Renal cortical epithelial cell (primary cell): ENCODE measurements at places on chromosomes 13 and 19.

GRCh38 chr13:63323441-63323840 lies 1907.8 kb upstream of the PCDH20 start:
- DNase-seq: no peak

GRCh38 chr13:97316390-97316789 lies 94.3 kb downstream of the MBNL2 start:
- no peak for DNase-seq

DNA sequence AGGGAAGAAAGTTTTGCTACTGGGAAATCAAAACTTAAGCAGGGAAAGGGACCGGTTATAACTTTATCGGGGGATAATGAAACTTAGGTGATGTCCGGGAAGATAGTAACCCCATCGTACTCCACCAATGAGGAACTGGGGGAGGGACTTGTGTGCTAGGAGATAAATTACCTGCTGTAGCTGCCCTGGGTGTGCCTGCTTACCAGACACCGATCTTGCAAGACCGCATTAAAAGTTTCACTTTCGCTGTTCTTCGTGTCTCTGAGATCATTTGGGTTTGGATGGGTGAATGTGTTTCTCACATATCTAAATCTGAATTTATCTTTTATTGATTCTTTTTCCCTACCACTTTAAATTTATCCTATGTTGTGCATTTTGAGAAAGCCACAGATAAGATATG lies 381.4 kb downstream of the SLITRK6 start:
- DNase-seq: no peak

DNA sequence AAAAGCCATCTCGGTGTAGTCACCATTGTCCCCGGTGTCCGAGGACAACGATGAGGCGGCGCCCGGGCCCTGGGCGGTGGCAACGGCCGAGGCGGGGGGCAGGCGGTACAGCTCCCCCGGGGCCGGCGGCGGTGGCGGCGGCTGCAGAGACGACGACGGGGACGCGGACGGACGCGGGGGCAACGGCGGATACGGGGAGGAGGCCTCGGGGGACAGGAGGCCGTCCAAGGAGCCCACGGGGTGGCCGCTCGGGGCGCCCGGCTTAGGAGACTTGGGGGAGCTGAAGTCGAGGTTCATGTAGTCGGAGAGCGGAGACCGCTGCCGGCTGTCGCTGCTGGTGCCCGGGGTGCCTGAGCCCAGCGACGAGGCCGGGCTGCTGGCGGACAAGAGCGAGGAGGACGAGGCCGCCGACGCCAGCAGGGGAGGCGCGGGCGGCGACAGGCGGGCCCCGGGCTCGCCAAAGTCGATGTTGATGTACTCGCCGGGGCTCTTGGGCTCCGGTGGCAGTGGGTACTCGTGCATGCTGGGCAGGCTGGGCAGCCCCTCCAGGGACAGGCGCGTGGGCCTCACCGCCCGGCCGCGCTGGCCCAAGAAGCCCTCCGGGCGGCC lies 3.5 kb downstream of the IRS2 start:
- DNase-seq: no peak

DNA sequence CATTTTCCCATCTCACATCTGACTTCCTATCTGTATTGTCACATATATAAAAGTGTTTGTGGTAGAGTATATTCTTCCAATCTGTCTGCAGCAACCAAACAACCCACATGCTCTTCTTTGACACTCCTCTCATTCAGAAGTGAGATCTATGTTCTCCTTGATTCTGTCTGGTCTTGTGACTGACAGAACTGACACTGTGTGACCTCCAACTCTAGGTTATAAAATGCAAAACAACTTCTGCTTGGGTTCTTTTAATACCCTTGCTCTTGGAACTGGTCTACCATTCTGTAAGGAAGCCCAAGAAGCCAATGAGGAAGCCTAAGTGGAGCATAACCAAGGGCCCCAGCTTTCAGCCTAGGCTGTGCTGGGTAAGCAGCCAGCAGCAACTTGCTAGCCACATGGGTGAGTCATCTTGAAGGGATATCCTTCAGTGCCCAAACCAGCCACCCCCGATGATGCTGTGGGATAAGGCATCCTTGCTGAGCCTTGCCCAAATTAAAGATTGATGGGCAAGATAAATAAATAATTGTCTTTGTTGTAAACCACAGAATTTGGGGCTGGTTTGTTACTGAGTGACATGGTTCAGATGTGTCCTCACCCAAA lies 18.4 kb upstream of the ITM2B start:
- peak; percentile 59 for DNase-seq

DNA sequence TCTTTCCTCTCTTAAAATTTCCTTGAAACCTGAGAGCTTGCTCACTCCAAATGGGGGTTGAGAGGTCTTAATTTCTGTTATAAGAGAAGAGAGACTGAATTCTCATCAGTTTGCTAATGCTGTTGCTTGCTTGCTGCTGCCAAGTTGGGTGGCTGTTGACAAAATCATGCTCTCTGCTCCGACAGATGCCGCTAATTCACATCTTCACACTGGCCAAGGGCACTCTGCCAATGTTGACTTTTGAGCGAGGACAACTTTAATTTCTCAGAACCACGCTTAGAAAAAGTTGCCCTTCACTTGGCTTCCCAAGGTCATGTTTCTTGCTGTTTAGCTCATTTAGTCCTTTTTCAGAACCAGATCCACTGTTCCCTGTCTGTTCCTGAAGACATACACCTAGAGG lies 402.9 kb downstream of the HS6ST3 start:
- no peak for DNase-seq

DNA sequence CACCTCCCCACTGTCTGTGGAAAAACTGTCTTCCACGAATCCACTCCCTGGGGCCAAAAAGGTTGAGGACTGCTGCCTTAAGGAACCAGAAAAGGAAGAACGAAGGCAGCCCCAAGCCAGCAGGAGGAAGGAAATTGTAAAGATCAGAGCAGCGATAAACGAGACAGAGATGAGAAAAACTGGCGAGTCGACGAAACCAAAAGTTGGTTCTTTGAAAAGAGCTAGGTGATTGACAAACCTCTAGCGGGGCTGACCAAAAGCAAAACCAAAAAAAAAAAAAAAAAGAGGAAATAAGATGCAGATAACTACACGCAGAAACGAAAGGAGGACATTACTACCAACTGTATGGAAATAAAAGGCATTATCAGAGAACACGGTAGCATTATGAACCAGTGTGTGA lies 76.9 kb downstream of the GADD45B start:
- no peak for DNase-seq

GRCh38 chr13:39451860-39452301 lies 151.1 kb downstream of the LHFPL6 start:
- peak; percentile 17 for DNase-seq

GRCh38 chr13:83100237-83100636 lies 782.0 kb downstream of the SLITRK1 start:
- no peak for DNase-seq

DNA sequence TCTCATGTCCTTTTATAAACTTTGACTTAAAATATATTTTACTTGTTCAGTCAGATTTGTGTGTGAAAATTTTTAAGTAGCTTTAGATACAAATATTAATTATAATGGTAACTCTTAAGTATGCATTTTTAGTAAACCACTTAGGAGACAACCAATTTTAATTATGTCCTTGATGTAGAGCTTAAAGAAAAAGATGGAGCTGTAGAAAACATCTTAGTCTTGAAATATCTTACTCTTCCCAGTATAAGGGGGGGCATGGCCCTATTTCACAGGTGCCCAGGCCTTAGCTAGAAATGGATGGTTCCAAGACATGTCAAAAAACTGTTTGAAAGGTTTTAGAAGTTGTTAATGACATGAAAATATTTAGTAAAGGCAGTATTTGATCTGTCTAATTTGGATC lies 43.4 kb upstream of the CEACAM21 start:
- no peak for DNase-seq

GRCh38 chr13:39364947-39365468 lies 238.0 kb downstream of the LHFPL6 start:
- DNase-seq: peak; percentile 56

GRCh38 chr13:95289020-95289444 lies 12.2 kb downstream of the ABCC4 start:
- peak; percentile 73 for DNase-seq

DNA sequence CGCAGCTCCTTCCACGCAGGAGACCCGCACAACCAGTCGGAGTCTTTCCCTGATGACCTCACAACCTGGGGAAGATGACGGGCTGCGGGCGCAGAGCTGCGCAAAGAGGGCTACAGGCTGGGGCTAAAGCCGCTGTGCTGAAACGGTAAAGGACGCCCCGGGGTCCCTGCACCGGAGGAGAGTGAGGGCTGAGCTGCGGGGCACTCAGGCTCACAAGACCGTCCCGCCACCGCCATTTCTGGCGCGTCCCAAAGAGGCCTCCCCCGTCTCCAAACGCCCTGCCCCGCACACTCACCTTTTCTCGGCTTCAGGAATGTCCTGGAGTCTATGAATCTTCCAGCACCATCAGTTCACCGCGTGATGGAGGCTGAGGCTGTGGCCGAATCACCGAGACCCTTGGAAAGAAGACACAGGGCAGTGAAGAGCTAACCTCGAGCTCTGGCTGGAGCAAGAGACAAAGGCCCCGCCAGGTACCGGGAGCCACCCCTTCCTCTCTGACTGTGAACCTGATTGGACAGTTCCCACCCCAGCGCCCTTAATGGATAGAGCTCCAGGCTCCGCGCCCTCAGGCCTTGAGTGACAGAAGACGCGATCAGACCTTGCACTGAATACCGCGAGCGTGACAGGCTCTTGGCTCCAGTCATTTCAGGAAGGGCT lies 41.8 kb upstream of the ZNF429 start:
- peak; percentile 27 for DNase-seq

GRCh38 chr13:35855531-35856019 lies 275.6 kb downstream of the DCLK1 start:
- DNase-seq: peak; percentile 73

DNA sequence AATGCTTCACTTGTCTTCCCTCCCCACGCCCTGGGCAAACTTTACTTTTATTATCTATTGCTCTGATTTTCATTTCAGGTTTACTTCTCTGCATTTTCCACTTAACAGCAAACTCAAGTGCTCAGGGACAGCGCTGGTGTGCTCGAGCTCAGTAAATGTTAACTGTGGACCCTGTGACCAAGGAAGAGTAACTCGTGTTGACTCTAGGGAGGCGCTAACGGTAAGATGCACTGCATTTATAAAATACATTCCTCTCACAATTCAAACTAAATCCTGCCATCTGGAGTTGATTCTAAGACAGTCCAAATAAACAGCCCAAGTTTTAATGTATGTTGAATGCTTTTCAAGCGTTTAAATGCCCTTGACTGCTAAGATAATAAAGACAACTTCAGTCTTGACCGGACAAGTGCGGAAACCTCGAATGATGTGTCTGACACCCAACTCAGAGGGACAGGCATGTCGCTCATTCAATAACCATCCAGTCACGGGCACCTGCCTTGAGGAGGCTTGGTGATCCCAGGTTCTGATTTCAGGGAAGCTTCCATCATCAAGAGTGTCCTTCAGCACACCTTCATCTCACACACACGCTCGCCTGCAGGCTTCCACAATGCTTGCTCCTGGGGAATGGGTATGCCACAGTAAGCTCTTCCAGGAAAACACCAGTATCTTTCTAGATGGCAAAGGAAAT lies 93.2 kb downstream of the STK24 start:
- DNase-seq: no peak

DNA sequence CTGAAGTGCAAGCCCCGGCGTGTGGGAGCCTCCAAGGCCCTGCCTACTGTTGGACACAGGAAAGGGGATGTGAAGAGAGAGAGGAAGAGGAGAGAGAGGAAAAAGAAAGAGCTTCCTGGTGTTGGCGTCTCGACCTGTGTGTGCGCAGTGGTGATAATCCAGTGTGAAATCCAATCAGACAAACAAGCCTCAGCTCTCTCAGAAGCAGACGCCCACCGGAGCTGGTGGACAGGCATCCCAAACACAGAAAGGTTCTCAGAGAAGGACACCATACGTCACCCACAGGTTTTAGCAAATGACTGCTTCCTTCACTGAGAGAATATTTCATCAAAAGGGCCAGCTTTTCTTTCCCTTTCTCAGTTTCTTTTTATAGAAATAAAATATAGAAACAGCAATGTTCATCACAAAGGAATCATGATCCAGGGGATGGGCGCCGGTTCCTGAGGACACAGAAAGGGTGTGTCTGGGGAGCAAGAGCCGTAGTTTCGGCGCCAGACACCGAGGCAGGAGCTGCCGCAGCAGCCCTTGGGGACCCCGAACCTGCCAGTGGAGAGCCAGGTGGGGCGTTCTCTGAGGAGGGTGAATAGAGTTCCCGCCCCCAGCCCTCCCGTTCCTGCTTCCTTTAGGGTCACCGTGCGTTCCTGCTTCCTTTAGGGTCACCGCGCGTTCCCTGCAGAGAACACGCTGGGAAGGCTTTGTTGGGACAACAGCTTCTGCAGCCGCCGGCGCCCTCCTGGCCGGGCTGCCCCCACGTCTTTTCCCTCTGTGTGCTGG lies 145.8 kb upstream of the SOX1 start:
- DNase-seq: no peak

GRCh38 chr19:35247526-35248309 lies 1.1 kb upstream of the LSR start:
- DNase-seq: peak; percentile 78

DNA sequence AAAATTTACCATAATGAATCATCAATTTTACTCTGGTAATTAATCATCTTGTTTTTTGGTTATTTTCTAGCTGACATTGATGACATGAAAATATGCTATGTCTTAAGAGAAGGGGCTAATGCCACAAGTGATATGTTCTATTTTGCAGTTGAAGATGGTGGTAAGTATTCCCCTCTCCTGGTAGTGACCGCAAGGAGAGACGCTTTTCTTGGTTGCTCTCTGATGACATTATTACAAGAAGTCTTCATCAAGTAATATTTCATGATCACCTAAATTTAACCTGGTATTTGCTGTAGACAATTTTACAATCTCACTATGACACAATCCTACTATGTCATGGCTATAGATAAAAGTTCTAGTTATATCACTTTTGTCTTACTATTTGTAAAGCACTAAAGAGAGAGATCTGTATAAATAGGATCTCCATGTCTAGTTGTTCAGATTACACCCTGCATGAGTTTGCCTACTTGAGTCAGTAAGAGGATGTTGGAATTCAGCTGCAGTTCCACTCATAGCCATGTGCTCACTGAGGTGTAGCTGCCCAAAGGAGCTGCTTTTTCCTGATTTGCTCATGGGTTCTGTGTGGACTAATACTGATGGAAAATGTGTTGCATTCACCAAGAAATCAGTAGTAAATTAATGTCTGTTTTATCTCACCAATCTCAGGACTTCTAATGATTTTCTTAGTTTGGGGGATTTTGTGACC lies 10.9 kb downstream of the FREM2 start:
- DNase-seq: peak; percentile 64

DNA sequence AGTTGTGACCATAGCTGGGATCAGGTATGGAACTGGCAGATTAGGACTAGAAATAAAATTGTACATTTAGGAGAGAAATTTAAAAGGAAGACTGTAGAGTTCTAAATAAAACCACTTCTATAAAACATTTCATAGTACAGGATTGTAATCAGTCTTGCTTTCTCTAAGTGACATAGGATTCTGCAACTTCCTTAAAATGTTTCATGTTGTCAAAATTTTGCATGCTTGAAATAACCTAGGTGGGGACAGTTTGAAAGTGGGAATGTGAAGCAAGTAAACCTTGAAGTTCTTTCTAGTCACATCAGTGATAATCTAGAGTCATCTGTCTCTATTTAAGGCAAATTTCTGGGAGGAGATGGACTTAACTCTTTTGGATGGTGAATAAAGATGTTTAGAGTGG lies 6.7 kb downstream of the TM9SF2 start:
- no peak for DNase-seq

- peak; percentile 78 for DNase-seq
Observed at GRCh38 chr13:35552172-35552844, 75.8 kb upstream of the MAB21L1 start.

- no peak for DNase-seq
Observed at GRCh38 chr13:84776593-84776992, 894.3 kb upstream of the SLITRK1 start.
